ENCODE measurements at places on chromosomes 4 and X.

DNA sequence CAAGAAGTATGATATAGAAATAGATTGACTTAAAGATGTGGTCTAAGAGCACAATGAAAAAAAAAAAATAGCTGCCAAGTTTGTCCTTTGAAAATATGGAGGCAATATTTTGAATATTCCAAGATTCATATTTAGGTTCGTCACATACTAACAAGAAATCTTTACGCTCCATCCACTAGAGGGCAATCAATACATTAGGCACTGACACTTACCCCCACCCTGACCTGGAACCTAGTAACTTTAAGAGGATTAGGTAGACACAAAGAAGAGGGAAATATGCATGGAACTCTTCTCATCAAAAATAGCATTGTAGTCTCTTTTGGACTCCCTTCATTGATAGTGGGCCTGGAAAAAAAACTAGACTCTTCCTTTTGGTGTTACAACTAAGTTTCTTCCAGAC lies 1108.1 kb downstream of the PCDH19 start:
- DNase-seq = no peak

DNA sequence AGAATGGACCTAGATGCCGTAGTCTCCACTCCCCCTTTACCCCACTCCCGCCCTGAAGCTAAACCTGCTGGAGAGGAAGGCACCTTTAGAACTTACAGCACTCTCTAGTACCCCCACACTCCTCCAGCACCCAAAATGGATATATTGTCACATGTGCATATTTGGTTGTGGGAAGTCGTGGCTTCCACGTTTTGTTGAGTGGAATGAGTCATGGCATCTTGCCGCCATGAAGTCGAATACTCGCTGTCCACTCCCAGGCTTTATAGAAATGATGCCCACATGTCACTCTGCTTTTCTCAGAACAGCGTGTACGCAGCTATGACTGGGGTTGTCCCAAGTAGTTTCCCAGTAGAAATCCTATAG lies 545 bp downstream of the ABCE1 start:
- no peak for DNase-seq

- no peak for DNase-seq
Observed at GRCh38 chrX:11640089-11640488, 25.6 kb downstream of the ARHGAP6 start.

GRCh38 chr4:94926936-94927335 lies 169.2 kb downstream of the BMPR1B start:
- no peak for DNase-seq

DNA sequence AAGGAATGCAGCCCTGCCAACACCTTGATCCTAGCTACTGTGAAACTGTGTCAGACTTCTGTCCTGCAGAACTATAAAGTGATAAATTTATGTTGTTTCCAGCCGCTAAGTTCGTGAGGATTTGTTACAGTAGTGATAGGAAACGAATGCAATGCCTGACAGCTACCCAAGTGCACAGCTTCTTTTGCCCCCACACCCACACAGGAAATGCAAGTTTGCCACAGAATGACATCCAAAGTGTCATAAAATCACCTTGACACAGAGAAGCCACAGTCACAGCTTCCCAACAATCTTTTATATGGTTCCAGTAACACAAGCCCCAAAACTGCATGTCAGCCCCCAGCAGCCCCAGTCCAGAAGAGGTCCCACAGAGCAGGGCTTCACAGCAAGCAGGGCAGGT lies 216.9 kb upstream of the S100G start:
- DNase-seq = no peak

DNA sequence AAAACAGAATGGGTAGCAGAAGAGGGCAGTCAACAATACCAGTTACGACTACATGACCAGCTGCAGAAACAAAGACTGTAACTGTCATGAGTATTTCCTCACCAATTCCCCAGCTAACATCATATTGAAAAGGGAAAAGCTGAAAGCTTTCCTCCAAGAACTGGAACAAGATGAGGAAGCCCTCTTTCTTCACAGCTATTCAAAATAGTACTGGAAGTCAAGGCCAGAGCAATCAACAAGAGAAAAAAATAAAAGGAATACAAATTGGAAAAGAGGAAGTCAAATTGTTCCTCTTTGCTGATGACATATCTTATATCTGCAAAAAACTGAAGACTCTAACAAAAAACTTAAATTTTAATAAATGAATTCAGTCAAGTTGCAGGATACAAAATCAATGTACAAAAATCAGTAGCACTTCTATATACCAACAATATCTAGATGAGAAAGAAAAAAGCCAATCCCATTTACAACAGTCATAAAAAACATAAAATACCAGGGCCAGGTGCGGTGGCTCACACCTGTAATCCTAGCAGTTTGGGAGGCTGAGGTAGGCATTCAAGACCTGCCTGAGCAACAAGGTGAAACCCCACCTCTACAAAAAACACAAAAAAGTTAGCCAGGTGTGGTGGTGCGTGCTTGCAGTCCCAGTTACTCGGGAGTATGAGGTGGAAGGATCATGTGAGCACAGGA lies 125.4 kb downstream of the ATP8A1 start:
- no peak for DNase-seq

GRCh38 chrX:129125122-129125914 lies 398.0 kb downstream of the SMARCA1 start:
- no peak for DNase-seq

DNA sequence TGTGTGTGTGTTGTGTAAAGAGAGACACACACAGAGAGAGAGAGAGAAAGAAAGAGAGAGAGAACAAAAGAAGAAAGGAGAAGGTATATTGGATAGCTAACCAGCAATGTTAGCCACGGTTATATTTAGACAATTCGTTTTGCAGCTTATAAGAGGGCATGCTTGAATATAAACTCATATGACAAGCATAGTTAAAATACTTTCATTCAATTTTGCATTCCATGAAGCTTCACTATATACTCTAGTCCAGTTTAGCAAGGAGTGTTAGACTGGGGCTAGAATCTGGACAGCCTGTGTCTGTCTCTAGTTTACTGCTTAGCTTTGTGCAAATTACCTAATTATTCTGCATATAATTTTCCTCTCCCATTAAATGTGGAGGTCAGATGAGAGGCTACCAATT lies 525.9 kb upstream of the ZFP42 start:
- DNase-seq = no peak

Data from vagina (tissue), 2 donors.